COR-L47 (cell line): ENCODE measurements at places on chromosomes 4 and X.

DNA sequence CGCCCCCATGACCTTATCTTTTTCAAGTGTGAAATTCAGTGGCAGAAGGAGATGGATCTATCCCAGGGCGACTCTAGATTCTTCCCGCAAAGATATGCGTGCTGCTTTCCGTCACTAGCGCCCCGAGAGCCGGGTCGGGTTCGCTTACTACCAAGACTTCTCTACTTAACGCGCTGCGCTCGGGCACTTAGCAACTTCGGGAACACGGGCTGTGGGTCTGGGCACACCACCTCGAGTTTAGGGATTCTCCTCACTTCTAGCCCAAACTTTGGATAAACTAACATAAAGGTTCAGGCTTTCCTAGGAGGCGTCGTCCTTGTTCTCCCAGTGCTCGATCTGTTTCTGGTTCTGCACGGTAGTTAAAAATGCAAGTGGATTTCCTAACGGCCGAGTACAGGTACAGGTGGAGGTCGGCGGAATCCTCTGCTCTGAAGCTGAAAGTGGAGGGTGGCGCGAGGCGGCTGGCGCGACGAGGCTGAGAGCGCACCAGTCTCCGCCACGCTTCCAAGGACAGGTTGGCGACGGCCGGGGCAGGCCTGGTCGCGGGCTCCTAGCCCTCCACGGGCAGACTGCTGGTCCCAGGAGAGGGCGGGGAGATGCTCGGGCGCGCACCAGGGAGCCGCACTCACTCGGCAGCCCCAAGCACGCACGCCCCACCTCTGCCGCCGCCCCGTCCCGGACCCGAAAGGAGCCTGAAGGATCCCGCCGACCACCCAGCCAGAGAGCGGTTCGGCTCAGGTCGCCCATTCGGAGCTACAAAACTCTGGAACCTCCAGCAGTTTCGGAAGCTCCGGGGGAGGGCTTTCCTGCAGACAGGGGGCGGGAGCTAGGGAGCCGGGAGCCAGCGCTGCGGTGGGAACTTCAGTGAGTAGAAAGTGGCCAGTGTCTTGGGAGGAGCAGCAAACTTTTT lies 100.8 kb upstream of the TENM3 start:
- DNase-seq, result no peak

GRCh38 chrX:54093159-54093558 lies 48.9 kb upstream of the PHF8 start:
- no peak for DNase-seq

GRCh38 chr4:38462367-38463055 lies 201.5 kb upstream of the KLF3 start:
- DNase-seq, result no peak

GRCh38 chr4:39362827-39363226 lies 3.3 kb downstream of the RFC1 start:
- no peak for DNase-seq

GRCh38 chr4:143443728-143444127 lies 69.8 kb upstream of the SMARCA5 start:
- no peak for DNase-seq

- no peak for DNase-seq
Observed at GRCh38 chrX:16604337-16604736, 45.6 kb upstream of the S100G start.

- DNase-seq, result no peak
Observed at GRCh38 chr4:53905941-53906377, 158.4 kb downstream of the CHIC2 start.

- no peak for DNase-seq
Observed at GRCh38 chr4:40506492-40506891, 123.2 kb downstream of the RBM47 start.

GRCh38 chrX:18617407-18617750 lies 54.5 kb downstream of the RS1 start:
- no peak for DNase-seq

DNA sequence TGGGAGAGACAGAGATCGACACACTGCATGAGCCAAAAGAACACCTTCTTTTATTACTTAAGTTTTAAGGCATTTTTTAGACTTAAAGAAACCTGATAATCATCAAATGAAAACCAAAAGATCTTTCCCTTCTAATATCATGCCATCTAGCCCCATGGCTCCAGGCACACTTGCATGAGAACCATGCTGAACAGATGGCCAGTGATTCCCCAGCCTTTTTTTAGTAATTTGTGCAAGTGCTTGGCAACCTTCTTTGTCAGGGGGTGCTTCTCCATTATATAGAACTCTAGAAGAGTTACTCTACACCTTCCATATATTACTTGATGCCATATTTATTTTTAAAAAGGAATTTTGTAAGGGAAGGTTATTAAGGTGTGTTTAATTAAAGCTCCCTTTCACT lies 182.2 kb upstream of the TEX13C start:
- no peak for DNase-seq

GRCh38 chr4:16496501-16496900 lies 270.2 kb upstream of the TAPT1 start:
- no peak for DNase-seq

DNA sequence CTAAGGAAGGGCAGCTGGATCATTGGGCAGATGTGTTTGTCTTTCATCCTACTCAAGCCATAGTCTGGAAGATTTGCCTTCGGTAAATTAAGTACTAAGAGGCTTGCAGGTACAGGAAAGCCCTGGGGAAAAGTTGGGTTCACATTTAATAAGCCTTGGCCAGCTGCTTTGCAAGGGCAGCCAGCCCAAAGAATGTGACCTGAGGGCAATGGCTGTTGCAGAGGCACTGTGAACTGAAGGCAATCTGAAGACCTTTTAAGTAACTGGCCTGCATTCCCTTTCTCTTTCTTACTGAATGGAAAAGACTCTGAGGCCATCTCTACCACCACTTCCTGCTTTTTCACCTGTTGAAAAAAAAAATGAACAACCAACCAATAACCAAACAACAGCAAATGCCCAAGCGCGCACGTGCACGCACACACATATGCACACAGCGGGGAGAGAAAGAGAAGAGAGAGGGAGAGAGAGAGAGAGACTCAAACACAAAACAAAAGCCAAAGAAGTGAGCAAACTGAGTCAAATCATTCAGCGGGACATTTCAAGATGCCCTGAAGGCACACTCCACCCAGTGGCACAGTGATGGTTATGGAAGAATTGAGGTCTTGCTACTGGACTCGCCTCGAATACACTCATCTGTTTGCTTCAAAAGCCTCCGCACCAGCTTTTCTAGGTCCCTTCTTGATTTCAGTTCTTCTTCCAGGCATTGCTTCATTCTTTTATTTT lies 19.6 kb downstream of the CD40LG start:
- no peak for DNase-seq

GRCh38 chr4:167415461-167415860 lies 181.2 kb upstream of the SPOCK3 start:
- DNase-seq, result no peak

- peak; percentile 2 for DNase-seq
Observed at GRCh38 chrX:4547213-4547836, 833.9 kb upstream of the PRKX start.

DNA sequence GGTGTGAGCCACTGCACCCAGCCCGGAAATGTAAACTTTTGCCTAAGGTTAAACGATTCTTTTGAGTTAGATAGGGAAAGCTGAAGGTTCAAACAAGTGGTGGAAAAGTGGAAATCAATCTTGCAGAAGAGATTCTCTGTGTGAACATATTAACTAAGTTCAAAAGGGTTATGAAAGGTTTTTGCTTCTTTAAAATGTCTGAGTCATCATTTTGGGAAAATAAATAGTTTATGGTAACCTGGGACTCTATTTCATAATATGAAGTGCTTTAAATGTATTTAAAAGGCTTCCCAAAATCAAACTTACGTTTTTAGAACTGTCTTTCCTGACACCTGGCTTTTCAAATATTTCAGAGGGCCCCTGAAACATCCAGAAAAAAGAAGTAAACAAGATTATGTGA lies 73.6 kb upstream of the MID1IP1 start:
- DNase-seq, result no peak

DNA sequence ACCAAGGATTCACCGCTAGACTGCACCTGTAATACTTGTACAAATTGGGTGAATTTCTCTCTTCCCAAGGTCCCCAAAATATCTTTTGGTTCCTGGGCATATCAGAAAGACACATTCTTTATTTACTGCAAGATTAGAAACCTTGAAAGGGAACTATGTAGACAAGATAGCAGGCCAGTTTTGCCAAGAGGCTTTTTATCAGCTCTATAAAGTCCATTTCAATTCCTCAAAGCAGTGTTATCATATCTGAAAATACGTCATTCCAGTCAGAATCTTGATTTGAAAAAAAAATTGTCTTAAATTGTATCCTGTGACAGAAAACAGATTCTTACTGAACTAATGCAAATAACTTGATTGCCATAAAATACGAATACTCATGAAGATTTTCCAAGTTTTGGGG lies 37.0 kb upstream of the NSG1 start:
- DNase-seq, result no peak

DNA sequence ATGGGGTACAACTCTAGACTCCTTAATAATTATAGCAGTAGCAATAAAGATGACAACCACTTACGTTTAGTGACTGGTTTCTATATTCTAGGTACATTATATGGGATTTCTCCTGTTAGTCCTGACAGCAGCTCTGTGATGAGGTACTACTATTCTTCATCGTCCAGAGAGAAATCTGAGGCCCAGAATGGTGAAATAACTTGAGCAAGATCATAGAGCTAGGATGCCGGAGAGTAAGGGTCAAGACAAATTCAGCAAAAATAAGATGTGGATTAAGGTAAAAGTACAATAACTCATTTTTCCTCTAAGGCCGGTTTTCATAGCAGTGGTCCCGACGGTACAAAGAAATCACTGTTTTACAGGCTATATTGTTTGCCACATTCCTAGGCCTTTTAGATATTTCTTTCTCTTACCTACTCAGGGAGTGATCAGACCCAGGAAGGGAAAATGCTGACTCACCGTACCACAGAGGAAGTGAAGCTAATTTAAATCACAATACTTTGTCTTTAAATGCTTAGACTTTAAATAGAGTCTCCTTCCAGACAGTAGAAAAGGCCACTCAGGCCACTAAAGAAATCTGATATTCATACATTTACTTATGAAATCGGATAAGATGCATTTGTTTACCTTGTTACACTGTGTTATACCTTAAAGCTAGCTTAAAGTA lies 2023.0 kb upstream of the AGA start:
- DNase-seq, result no peak

DNA sequence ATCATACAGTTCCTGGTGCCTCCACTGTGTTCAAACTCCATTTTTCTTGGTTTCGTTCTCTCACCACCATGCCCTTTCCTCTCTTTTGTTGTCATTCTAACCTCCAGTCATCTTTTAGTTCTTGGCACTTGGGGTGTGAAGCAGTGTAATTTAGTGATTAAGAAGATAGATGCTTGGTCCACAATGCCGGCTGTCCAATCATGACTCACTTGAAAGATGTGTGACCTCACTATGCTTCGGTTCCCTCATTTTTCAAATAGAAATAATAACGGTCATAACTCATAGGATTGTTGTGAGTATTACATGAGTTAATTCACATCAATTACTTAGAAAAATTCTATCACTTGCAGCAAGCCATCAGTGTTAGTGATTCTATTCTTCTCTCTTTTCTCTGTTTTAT lies 327.8 kb downstream of the ADGRL3 start:
- no peak for DNase-seq

GRCh38 chr4:41267997-41268396 lies 11.3 kb downstream of the UCHL1 start:
- DNase-seq, result no peak

DNA sequence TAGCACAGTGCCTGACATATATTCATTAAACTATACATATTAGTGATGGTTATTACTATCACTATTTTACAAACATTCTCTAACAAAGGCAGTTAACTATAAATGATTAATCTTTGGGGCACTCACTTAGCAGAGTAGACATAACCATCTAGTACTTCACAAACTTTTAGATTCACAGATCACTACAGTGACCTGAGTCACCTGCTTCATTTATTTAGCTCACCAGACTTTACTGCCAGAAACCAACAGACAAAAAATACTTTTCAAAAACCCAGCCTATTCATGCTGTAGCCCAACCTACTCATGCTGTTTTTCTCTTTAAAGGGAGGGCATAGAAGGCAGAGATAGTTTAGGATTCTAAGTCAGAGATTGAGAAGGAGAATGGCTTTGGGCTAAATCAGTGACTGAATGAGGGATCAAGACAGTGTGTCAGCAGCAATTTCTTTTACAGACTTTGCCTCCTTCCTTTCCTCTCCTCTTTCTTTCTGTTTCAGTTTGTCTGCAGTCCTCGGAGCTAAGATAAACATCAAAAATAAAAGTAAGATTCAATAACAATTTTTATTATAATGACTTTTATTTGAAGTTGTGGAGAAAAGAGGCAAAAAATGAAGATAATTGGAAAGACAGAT lies 34.7 kb upstream of the PDE5A start:
- no peak for DNase-seq

- no peak for DNase-seq
Observed at GRCh38 chrX:3044671-3045070, 3.4 kb downstream of the ARSF start.

- DNase-seq, result no peak
Observed at GRCh38 chr4:101417046-101417445, 69.7 kb upstream of the PPP3CA start.

DNA sequence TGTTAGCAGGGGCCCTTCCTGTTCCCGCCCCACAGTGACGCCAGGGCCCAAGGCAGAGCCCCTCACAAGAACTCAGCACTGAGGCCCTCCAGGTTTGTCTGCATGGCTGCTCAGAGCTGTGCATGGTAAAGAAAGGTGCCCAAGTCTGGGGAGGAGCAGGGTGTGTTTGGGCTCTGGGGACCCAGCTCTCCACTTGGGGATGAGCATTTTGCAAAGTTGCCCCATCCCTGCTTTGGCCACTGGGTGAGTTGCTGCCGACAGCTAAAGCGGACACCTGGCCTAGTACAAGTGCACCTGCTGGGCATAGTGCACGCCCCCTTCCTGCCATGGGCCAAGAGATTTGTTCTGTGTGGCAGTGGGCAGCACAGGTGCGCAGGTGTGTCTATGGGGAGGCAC lies 2.0 kb upstream of the MXD4 start:
- DNase-seq, result peak; percentile 73

DNA sequence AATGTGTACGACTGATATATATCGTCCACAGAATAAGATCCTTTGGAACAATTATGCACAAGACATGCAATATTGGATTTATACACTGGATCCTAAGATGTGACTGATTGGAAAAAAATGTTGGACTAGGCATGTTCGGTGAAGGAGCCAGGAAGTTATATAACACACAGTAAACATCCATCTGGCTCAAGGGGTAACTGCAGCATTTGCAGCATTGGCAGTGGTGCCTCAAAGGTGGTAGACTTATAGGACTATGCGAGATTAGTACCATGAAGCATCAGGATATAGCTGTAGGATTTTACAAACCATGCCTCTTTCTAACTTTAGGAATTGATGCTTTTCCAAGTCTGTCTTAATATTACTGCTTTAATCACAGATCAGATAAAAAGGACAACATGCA lies 34.3 kb downstream of the MSX1 start:
- DNase-seq, result no peak

DNA sequence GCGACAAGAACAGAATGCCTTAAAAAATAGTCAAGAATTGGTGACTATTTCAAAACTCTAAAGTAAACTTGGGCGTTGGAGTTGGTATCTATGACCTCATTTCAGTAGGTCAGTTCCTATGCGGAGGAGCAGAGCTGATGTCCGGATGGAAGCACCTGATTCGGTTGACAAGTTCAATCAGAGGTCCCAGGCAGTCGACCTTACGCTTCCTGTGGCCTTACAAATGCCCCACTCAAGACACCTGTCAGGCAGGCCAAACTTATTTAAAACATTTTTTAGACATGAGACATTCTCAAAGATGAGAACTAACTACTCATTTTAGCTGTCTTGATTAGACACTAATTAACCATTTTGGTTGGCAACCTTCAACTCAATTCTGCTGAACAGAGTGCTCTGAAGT lies 137.7 kb upstream of the ADAMTS3 start:
- DNase-seq, result no peak
